ENCODE measurements at places on chromosomes 1 and 21.

GRCh38 chr1:17069452-17070162 lies 15.8 kb upstream of the SDHB start:
- no peak for DNase-seq

- no peak for DNase-seq
Measured at GRCh38 chr1:73781251-73781650, 416.7 kb downstream of the LRRIQ3 start.

- no peak for DNase-seq
Measured at GRCh38 chr1:18484721-18485120, 4.0 kb downstream of the KLHDC7A start.

GRCh38 chr1:183432548-183432875 lies 14.3 kb upstream of the NMNAT2 start:
- no peak for DNase-seq

- DNase-seq, result no peak
Measured at GRCh38 chr21:37437376-37438080, 71.0 kb downstream of the DYRK1A start.

DNA sequence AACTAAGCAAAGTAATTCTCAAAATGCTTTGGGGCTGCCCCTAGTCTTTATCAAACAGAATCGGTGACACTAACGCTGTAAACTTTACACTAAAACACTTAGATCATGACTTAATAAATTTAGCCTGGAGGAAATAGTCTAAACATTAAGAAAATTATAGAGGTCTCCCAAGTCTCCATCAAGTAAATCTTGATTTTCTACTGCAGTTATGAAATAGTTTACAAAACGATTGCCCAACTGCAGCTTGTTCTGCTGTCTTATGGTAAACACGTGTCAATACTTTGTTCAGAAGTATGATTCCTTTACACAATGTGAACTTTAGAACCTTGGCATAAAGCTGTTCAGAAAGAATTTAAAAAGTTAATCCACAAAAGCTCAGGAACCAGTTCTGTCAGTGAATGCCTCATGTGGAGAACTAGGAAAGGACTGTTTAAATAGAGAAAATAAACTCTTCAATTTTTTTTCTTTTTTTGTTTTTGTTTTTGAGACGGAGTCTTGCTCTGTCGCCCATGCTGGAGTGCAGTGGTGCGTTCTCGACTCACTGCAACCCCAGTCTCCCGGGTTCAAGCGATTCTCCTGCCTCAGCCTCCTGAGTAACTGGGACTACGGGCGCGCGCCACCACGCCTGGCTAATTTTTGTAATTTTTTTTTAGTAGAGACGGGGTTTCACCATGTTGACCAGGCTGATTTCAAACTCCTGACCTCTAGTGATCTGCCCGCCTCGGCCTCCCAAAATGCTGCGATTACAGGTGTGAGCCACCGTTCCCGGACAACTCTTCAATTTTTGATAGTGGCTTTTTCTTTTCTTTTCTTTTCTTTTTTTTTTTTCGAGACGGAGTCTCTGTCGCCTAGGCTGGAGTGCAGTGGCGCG lies 1.6 kb downstream of the DDI2 start:
- DNase-seq, result no peak

- no peak for DNase-seq
Measured at GRCh38 chr1:28050776-28051175, 37.6 kb downstream of the EYA3 start.

DNA sequence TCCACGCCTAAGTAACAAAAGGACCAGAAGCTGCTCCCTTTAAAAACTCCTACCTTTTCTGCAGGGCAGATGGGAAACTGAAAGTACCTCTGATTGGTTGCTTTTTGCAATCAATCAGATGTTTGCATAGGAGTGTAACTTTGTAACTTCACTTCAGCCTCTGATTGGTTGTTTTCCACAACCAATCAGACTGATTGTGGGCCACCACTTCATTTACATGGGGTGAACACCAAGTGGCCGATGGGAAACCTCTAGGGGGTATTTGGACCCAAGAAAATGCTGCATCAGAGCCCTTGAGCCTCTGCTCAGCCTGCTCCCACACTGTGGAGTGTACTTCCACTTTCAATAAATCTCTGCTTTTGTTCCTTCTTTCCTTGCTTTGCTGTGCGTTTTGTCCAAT lies 32.8 kb upstream of the CD1D start:
- DNase-seq, result no peak

DNA sequence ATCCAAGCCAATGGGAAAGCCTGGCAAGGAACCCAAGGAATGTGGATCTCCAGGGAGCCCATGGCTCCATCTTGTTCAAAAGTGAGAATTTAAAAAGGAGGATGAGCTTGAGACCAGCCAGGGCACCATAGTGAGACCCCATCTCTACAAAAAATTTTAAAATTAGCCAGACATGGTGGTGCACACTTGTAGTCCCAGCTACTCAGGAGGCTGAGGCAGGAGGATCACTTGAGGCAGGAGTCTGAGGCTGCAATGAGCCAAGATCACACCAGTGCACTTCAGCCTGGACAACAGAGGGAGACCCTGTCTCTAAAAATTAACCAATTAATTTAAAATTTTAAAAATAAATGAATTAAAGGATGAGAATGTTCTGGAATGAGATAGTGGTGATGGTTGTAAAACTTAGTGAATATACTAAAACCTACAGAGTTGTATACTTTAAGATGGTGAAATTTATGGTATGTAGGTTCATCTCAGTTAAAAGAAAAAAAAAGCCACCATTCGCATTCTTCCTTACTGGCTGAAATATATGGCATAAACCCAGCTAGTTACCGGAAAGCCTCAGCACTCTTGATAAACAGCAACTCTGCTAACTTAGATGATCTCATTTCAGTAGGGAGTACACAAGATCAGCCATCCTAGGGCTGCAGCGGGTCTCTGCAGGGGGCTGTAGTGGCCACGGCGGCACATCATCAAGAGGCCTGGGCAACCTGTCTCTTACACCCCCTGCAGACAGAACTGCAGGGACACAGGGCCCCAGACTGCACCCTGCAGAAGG lies 48.3 kb upstream of the H6PD start:
- DNase-seq, result no peak
